ENCODE measurements at places on chromosomes 4 and X. TPM values are rescaled to one million over a fixed set of nuclear protein-coding genes. Genes with fewer than 3 reads are reported as not detected.

The PRSS12 gene
- not detected for total RNA-seq

The DYNLT3 gene
- total RNA-seq = 51.9 TPM

The PAGE2B gene
- total RNA-seq = not detected

The NUP62CL gene
- 0.22 TPM for total RNA-seq

The HSFX2 gene
- total RNA-seq = 0.22 TPM

The TEX11 gene
- under 0.01 TPM for total RNA-seq

The ATP8A1 gene
- 7.0 TPM for total RNA-seq

The ZNF732 gene
- 1.4 TPM for total RNA-seq

The SPIN4 gene
- total RNA-seq = 6.2 TPM

The ATP2B3 gene
- under 0.01 TPM for total RNA-seq

The UCP1 gene
- not detected for total RNA-seq

The ENPEP gene
- total RNA-seq = 0.26 TPM

The ITIH6 gene
- total RNA-seq = under 0.01 TPM

The XPNPEP2 gene
- 0.11 TPM for total RNA-seq

The C4orf50 gene
- total RNA-seq = not detected

The CLGN gene
- total RNA-seq = 0.39 TPM

The PAGE1 gene
- not detected for total RNA-seq

The AMBN gene
- not detected for total RNA-seq

The CLNK gene
- total RNA-seq = not detected

The PROM1 gene
- not detected for total RNA-seq

The PPEF1 gene
- 0.11 TPM for total RNA-seq

The TRMT2B gene
- total RNA-seq = 15.0 TPM

The APOOL gene
- total RNA-seq = 11.6 TPM

All from articular chondrocyte of knee joint (primary cell).